Endodermal cell (in vitro differentiated cells): ENCODE measurements at places on chromosomes 13 and 19. TPM values are rescaled to one million over a fixed set of nuclear protein-coding genes. Genes with fewer than 3 reads are reported as not detected.

CEACAM8 gene
- total RNA-seq, result not detected in 3 replicates

- H3K4me3 ChIP-seq, result no peak overlapping the region
- no peaks in the 10 kb centered on the region for H3K4me1 ChIP-seq
- H3K27ac ChIP-seq, result no peak overlapping the region
- H3K27me3 ChIP-seq, result no peaks in the 10 kb centered on the region
- H3K36me3 ChIP-seq, result no peaks in the 10 kb centered on the region
These were observed 1.6 kb upstream of the KANK2 start for GRCh38 chr19:11198769-11199424.

GRCh38 chr19:10027158-10027997, 14.1 kb downstream of the RDH8 start:
- H3K36me3 ChIP-seq, result no peaks in the 10 kb centered on the region
- peak; percentile 99 for DNase-seq
- H3K27ac ChIP-seq, result no peak overlapping the region
- peaks cover 15% of the 10 kb centered on the region for H3K27me3 ChIP-seq

- H3K4me1 ChIP-seq, result no peaks in the 10 kb centered on the region
- H3K4me3 ChIP-seq, result no peak overlapping the region
- no peaks in the 10 kb centered on the region for H3K27me3 ChIP-seq
- DNase-seq, result no peak
These were observed 31.4 kb downstream of the LHFPL6 start for GRCh38 chr13:39571502-39572092.

SPACA4 gene
- total RNA-seq, result not detected in 3 replicates

DNA sequence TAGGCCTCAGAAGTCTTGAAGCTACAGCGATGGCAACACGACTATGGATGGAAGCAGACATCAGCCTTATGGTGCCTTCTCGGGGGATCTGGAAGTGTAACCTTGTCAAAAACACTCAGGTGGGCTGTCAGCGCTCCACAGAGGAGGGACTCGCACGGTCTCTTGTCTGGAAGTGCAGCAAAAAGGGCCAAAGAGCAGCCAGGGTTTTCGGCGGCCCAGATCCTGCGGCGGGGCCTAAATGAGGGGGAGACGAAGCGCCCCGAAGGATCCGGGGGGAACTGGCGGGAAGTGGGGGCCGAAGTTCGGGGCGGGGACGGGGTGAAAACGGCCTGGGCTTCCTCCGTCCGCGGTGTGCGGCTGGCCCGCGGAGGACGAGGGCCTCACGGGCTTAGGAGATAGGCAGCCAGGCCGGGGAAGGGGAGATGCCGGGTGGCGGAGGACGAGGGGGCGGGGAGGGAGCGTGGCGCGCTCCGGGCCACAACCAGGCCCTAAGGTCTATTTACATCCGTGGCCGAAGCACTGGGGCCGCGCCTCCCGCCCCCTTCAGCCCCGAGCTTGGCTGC, 637 bp downstream of the RANBP3 start:
- peaks cover 3% of the 10 kb centered on the region for H3K4me1 ChIP-seq
- H3K27me3 ChIP-seq, result no peaks in the 10 kb centered on the region
- H3K36me3 ChIP-seq, result peaks cover 30% of the 10 kb centered on the region
- DNase-seq, result no peak
- peak overlapping the region; percentile 88 for H3K4me3 ChIP-seq
